ENCODE measurements at places on chromosomes 5 and 9. TPM values are rescaled to one million over a fixed set of nuclear protein-coding genes. Genes with fewer than 3 reads are reported as not detected.

GRCh38 chr9:111450124-111450523, 34.1 kb downstream of the ECPAS start:
- no peak for DNase-seq

GRCh38 chr5:110844251-110844650, 105.4 kb downstream of the SLC25A46 start:
- no peak for DNase-seq

GRCh38 chr5:104266161-104266560, 703.6 kb upstream of the NUDT12 start:
- no peak for DNase-seq

Gene GADD45G
- 5.1 TPM for total RNA-seq
